ACHN (cell line): ENCODE measurements at places on chromosomes 13 and 19.
A peak's percentile ranks its signal among the peaks of the same experiment; 100 is the strongest.

DNA sequence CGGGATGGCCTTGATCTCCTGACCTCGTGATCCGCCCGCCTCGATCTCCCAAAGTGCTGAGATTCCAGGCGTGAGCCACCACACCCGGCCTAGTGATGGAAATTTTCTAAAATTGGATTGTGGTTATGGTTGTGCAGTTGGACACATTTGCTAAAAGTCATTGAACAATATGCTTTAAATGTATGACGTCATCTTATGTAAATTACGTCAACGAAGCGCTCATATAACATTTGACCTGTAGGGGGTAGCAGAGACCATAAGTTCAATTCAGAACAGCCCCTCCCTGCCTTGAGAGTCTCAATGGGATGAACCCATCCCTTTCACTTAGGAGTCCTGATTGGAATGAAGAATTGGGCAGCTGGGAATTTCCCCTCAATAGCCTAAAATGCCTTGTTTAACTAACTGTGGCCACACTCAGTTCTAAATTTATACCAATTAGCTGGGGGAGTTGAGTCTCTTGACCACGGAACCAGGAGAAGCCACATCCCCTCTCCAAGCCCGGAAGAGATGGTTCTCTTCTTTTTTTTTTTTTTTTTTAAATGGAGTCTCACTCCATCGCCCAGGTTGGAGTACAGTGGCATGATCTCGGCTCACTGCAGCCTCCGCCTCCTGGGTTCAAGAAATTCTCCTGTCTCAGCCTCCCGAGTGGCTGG lies 15.2 kb upstream of the TLE6 start:
- DNase-seq = peak; percentile 83

DNA sequence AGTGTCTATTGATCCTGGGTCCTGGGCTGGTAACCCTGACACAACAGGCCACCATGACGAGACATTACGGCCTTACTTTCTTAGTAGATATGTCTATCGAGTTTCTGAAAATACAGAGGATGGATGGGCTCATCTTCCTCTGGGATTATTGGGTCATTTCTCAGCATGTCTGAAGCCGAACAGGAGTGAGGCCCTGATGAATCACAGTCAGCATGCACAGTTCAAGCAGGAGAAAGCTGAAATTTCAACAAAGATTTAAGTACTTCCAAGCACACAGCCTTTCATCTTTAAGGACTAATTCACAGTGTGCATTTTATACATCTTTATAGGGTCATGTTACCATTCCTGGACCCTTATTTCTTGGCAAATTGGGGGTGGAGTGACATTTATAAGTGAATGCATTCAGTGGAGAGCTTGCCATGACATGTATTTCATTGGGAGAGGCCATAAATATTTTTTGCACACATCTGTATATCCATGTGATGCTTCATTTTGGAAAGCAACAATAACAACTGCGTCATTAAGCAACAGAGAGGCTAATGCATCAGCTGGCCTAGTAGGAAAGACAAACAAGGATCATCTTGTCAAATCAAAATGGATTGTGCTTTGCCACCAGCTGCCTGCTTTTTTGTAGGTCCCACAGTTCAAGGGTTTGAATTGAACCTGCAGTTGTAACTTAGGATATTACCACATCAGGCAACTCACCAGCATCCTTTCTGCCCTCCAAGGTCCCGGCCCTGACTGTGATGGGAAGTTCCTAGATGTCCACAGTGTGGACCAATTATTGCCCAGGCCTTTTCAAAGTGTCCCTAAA lies 143.5 kb downstream of the DNAJC15 start:
- no peak for DNase-seq

- DNase-seq = no peak
Observed at GRCh38 chr19:28519952-28520861, 692.7 kb downstream of the UQCRFS1 start.

DNA sequence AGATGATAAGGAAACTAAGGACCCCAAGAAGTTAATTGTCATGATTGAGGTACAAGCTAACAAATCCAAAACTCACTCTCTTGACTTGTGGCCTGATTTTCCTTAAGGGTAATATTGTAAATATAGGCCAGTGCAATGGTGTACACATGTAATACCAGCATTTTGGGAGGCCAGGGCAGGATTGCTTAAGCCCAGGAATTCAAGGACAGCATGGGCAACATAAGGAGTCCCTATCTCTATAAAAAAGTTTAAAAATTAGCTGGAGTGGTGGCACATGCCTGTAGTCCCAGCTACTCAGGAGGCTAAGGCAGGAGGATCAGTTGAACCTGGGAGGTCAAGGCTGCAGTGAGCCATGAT lies 28.7 kb upstream of the GARRE1 start:
- no peak for DNase-seq
